ENCODE measurements at places on chromosomes 6 and 20.

- DNase-seq, result no peak
These were observed 569.7 kb downstream of the NKAIN2 start for GRCh38 chr6:124373386-124373785.

DNA sequence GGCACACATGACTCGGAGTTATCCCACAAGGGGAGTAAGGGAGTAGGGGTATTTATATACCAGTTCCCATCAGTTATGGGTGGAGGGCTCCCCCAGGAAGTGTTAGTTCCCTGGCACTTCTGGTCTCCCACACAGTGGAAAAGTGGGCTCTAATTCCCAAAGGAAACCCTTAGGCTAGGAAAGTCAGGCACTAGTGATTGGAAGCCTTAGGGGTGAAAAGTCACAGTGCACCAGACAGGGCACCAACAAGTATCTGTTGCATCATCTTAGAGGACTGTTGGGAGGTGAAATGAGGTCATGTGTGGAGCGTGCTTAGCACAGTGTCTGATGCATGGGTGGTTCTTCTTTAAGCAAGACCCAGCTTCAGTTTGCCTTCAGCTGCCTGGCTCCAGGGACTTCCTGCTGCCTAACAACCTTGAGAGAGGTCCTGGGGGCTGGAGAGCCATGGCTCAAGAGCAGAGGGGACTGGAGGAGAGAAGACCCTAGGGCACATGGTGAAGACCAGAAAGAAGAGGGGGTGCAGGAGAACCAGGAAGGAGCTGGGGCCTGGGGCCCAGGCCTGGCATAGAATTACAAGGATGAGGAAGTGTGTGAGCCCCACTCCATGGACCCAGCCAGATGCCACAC lies 7.5 kb upstream of the FOXP4 start:
- no peak for DNase-seq

DNA sequence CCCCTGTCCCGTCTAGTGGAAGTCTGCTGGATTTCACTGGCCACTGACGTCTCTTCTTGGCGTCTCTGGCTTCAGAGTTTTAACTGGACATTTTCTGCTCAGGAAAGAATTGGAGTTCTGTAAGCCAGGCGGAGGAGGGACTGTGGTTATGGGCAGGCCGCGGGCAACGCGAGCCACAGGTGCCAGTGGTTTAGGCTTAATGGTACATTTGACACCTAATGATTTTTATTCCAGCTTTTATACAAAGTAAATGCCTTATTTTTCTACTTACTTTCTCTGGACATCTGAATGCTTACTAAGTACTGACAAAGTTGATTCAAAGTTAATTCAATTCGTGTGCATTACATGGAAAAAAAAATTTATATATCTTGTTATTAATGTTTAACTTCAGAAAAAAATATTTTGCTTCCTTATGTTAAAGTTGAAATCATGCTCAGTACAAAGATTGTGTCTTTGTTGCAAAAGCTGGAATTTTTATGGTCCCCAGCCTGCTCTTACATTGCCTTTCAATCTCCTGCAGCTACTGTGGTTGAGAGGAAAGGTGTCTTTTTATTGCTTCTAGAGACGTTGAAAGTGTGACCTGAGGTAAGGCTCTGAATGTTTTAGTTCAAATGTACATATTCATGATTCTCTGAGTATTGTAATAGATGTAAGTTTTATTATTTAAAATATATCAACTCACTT lies 231.0 kb downstream of the SMOC2 start:
- no peak for DNase-seq

DNA sequence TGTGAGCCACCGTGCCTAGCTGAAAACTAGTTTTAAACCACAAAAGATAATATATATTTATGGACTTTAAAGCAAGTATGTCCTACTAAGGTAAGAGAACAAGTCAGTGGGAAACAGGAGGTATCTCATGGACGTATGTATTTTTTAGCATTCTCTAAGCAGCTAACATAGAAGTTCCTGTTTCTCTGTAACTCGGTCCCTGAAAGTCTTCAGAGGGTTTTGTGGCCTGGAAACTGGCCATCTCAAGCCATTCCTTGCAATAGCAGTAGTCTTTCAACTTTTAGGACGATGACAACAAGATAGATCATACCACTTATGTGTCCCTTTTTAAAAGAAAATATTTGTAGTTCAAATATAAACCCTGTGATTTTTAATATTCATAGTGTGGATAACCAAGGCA lies 95.6 kb upstream of the RALGAPA2 start:
- no peak for DNase-seq

- DNase-seq, result no peak
These were observed 31.6 kb downstream of the SRC start for GRCh38 chr20:37377346-37378081.

DNA sequence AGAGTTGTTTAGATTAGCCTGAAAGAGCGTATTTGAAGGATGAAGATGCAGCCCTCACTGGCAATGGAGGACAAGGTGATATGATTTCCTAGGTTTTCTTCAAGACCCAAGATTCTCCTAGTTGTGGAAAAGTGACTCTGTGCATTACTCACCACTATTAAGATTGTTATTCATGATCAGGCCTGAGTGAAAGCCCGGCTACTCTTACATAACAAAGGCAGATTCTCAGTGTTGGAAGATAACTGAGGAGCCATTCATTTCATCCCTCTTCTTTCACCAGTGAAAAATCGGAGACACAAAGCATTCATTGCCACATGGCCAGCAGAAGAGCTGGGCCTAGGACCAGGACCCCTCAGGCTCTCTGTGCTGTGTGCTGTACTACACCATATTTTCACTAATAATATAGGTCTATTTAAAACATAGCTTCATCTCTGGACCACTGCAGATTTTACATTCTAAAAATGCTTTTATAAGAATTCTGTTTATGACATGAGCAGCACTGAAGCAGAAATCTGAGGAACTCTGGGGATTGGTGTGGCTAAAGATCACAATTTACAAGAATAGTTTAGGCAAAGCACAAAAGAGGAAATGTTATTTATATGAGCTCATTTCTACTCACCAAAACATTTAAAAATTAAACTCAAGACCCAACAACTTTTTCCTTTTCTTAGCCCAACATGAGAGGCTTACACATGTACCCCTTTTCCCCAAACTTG lies 181.9 kb upstream of the CCN2 start:
- no peak for DNase-seq

DNA sequence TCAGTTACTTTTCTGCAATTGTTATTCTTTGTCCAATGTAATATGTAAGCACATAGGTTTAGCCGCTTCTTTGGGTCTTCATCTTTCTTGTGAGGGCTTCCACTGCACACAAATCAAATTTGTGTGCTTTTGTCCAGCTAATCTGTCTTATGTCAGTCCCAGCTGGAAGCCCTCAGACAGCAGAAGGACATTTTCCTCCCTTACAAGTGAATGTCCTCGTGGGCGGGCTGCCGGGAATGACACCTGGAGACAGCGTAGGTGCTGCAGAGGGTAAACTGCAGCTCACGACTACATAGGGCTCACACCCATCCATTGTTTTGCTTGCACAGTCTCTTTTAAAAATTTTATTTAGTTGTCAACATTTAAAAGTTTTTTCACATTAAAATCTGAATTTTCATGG lies 24.6 kb upstream of the PPP1R14C start:
- no peak for DNase-seq

- DNase-seq, result no peak
These were observed 21.7 kb downstream of the MAP1LC3A start for GRCh38 chr20:34579979-34580940.

DNA sequence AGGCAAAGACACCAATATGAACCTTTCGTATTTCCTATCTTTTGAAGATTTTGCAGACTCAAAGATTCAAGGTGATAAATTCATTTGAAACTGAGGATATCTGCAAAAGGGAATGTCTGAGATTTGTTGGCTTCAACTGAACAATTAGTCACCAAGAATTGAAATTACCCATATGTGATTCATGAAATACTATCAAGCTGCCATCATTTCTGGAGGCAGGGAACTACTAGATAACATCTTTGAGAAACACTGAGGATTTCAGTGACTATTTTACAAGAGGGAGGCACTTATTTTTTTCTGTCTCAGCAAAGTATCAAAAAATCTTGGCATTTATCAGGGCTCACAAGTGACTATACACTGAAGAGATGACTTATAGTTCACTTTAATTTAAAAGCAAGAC lies 39.8 kb upstream of the MMS22L start:
- no peak for DNase-seq

DNA sequence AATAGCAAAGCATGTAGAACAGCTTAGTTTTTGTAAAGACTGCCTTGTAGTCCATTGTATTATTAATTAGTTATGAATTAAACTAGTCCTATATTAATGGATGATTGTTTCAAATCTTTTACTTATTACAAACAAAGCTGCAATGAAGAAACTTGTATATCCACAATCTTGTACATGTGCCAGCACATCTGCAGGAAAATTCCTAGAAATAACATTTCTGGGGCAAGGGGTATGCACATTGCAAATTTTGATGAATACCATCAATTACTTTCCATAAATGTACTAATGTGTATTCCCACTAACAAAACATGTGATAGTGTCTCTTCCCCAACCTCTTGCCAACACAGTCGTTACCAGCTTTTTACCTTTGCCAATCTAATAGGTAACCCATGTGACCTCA lies 73.6 kb upstream of the AKAP12 start:
- DNase-seq, result no peak

DNA sequence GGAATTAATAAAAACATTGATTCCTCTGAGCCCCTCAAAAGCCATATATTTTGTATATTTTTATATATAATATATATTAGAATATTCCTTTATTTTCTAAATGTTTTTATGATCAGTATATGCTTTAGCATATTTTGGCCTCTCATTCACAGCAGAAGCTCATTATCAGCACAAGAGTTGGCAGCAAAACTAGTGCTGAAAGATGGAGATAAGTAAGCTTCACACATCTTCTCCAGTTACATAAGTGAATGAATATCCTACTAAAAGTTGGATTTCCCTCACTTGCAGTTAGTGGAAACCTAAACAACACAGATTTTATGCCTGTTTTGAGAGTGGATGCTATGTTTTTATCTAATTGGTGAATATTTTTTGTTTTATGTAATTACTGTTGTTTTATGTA lies 1303.8 kb upstream of the ADGRB3 start:
- no peak for DNase-seq

DNA sequence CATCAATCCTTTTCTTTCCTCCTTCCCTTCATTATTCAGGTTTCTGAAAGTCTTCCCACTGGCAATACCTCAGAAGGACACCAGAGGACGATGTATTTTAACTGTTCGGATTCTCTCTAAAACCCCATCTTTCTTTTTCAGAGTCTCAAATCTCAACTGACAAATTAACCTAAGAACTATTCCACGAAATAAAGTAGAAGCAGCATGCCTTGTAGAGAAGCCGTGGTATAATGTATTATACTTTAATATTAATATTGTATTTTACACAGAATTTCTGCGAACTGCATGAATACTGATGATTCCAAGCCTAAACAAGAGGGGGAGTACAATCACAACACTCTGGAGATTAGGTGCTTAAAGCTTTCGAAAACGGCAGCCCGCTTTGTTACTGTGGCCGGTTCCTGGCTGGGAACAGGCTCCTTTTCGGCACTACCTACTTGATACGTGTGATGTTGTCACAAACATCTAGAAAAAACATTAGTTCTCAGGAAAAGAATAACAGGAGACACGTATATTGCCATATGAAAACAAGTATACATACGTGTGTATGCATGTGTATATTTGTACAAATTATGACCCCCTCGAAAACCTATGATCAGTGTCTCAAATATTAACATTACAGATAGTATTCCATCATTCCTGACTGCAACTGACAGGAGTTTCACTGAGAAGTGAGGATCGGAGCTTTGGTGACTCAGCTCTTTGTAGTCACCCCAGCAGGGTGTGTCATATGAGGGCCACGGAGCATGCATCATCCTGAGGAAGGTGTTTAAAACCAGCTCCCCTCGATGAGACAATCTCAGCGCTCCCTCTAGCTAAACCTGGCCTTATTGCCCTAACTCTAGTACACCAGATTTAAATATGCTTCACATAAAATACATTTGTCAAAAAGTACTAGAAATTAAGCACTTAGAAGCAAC lies 319.7 kb upstream of the TCF21 start:
- DNase-seq, result no peak

GRCh38 chr6:168411130-168411529 lies 29.9 kb upstream of the SMOC2 start:
- DNase-seq, result no peak

DNA sequence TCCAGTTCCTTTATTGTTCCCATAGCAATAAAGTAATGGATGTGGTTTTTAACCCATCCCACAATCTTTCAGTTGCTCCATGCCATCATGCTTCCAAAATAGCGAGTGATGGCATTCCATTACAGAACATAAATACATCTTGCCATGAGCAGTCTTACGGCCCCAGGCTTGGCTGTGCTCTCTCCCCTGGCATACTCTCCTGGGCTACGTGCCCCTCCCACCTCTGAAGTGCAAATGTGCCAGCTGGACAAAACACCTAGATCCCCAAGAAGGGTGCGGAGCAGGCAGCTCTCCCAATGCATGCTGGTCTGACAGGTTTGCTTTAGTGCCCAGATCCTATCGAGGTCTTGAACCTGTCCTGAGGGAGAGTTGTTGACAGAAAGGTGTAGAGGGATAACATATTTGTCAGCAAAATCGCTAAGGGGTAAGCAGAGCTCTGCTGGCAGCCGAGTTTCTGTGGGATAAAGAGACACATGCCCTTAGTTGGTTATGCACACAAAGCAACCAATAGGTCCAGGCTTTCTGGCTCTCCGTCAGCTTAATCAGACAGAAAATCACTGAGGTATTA lies 43.9 kb upstream of the PAX1 start:
- no peak for DNase-seq

GRCh38 chr6:166301611-166302529 lies 6.3 kb downstream of the PRR18 start:
- DNase-seq, result no peak

DNA sequence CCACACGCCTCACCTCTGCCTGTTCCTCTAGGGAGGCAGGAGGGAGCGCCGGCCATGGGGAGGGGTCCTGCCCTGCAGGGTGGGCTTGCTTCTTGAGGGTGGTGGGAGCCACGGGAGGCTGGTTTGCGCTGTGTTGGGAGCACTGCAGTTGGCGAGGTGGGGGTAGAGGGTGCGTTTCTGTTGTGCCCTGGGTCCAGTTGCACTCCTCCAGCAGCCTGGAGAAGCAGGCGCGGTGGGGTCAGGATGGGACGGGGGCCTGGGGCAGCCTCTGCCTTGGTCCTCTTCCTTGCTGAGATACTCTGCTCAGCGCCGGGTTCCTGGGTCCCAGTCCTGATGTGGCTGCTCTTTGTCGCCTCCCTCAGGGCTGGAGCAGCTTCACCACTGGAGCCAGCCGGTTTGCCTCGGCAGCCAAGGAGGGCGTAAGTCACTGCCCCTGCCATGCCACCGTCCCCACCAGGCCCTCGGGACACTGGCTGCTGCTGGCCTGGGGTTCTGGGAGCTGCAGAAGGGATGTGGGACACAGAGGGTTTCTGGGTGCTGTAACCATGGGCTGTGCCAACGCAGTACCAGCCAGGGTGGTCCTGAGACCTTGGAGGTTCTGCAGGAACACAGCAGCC lies 8.4 kb downstream of the ARFGAP1 start:
- no peak for DNase-seq

DNA sequence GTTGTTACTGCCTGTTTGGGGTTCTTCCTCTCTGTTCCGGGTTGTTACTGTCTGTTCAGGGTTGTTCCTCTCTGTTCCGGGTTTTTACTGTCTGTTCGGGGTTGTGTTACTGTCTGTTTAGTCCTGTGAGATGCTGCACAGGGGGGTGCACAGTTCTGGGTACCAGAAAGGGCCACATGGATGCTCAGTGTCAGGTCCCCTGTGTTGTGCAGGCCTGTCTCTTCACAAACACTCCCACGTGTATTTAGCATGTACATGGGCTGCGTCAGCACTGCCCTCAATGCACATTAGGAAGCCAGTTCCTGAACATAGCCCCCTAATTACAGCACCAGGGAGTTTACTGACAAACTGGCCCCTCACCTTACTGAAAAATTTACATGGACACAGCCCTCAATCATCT lies 118.5 kb downstream of the DLL1 start:
- DNase-seq, result no peak

Measured in stimulated activated CD8-positive, alpha-beta memory T cell treated with anti-CD3 and anti-CD28 coated beads, Interleukin-2, amount 100 ng/mL, for 48 hours (primary cell).